ENCODE measurements at places on chromosomes 3 and 15.

DNA sequence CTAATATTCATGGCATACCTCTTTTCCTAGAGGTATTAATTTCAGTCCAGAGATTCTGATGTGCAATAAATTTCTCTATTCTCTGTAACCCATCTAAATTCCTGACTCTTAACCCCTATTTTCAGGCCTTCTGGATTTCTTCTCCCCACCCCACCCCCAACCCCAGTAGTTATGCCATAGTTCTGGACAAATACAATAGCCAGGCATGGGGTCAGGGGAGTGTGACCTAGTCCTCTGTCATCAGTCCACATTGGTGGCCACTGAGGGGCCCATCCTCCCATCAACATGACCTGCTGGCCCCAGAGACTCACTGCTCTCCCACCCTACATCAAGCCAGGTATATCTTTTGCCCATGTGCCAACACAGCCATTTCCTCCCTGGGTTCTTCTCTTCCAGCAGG is 3.8 kb upstream of the LIPC start:
- no peak for DNase-seq

GRCh38 chr3:188358787-188359493 is 205.0 kb downstream of the LPP start:
- no peak for DNase-seq

DNA sequence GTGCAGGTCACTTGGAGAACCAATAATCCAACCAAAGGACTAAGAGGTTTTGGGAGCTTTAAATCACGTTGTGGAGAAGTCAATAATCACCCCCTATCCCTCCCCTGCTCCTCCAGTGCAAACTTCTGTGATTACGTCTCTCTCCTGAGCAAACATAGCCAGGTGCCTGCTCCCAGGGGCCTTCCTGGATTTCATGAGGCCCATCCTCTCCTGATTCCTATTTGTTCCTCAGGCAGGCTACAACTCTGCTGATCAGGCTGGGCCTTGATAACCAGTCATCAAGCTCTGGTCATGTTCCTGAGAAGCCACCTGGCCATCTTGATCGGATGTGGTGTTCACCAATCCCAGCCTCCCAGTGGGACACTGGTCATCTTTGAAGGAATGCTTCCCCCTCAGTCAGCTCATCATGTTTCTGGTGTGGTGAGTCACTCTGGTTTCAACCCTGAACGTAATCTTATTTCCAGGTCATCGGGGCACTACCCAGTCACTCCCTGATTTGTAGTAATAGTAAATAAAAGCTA is 2.9 kb upstream of the ZNF710 start:
- DNase-seq = no peak

GRCh38 chr15:44188795-44189194 is 6.3 kb downstream of the FRMD5 start:
- DNase-seq = no peak

DNA sequence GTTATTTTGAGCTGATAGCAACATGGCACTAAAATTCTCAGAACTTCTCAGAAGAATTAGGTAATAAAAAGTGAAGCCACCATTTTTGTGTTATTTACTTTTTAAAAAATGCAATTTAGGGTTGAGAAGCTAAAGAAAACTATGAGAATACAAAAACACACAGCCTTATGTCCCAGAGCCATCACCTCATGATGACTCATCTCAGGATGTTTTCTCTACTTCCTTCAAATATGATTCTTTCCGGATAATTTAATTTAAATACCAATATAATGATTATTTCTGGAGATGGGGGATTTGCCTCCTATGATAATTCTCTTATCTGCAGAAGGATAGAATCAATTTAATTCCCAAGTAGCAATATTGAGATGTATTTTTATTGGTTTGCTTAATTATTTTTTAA is 105.6 kb upstream of the BFSP2 start:
- no peak for DNase-seq

- no peak for DNase-seq
Observed at GRCh38 chr3:182327196-182327681, 466.1 kb upstream of the ATP11B start.

DNA sequence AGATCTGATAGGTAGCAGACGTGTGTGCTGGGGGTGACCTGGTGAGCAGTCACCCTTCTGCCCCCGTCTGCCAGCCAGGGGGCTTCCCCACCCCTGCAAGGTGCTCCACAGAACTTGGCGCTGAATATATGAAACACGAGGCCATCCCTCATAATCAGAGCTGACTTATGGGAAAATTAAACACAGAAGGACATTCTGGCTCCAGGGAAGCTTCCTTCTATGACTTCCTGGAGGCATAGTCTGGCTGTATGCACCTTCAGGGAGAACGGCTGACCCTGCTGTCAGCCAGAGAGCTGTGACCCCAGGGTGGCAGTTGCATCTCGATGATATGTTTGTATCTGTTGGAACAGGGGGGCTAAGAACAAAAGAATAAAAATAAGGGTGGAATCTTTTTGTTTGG is 26.6 kb upstream of the MRPS22 start:
- no peak for DNase-seq

- no peak for DNase-seq
Observed at GRCh38 chr3:13189639-13190377, 116.6 kb upstream of the IQSEC1 start.

DNA sequence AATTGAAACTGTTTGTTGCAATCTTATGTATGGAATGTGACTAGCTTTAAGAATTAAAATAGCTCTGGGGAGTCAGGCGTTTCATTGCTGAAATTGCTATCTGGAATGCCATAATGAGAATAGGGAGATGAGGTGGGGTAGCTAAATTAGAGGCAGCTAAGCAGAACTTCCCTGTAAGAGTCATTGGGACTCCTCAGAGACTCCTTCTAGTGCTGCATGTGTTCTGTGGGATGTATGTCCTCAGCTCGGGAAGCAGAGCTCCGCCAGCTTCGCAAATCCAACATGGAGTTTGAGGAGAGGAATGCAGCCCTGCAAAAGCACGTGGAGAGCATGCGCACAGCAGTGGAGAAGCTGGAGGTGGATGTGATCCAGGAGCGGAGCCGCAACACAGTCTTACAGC is 57.4 kb downstream of the HMG20A start:
- no peak for DNase-seq

GRCh38 chr3:31974964-31975363 is 6.1 kb downstream of the OSBPL10 start:
- no peak for DNase-seq

DNA sequence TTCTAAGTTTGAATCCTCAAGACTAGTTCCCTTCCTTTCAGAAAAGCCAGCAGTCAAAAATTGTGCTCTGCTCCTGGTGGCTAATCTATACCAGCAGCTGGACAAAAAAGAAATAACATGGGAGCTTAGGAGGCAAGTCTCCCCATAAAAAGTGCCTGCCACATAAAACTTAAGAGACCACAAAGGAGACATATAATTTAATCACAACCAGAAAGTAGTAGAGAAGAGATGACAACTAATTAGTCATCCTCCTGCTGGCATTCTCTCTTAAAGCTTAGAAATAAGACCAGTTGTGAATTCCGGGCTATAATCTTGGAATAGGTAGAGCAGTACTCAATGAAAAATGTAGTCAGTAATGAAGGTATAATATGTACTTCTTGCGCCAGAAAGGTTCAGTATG is 20.2 kb upstream of the IMPG2 start:
- DNase-seq = no peak

DNA sequence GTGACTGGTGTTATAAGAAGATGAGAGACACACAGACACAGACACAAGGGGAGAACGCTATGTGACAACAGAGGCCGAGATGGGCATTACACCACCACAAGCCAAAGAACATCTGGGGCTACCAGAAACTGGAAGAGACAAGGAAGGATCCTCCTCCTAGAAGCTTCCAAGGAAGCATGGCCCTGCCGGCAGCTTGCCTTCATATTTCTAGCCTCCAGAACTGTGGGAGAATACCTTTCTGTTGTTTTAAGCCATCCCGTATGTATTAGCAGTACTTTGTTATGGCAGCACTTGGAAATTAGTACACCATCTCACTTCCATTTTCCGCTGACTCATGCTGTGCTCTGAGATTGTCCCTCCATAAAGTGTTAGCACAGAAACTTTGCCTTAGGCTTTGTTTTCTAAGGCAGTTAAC is 38.7 kb upstream of the CA12 start:
- no peak for DNase-seq

DNA sequence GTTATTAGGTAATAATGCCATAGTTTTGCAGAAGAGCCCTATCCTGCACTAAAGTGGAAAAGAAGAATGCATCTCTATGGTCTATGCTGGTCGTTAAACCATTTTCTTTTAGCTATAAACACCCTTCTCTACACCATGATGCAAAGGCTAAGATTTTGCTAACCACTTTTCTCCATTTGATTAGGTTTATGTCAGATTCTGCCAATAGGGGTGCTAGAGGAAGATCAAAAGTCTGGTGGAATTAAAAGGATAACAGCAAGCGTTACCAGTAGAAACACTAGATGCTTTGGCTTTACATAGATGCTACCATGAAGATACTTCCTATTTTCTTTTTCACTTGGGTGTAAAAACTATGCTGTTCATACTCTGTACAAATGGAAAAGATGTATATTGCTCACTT is 669.8 kb upstream of the ARPP21 start:
- no peak for DNase-seq

- DNase-seq = peak; percentile 0
Observed at GRCh38 chr3:56347219-56347871, 120.9 kb downstream of the ERC2 start.

GRCh38 chr3:42214064-42214463 is 51.9 kb downstream of the CCK start:
- no peak for DNase-seq

DNA sequence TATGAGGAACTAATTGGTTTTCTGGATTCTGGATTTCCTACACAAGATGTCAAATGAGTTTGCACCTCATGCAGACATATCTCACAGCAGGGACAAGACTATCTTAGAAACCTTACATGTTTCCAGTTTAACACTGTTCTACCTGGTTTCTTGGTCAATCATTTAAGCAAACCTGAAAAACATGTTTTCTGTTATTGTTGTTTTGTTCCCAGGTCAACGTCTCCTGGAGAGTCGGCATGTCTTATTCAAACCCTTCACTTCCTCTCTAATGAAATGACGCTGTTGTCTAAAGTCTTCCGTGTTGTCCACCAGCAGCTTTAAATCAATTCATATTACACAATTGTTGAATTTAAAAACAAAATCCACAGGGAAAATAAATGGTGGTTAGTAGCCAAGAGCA is 150.9 kb downstream of the CNTN3 start:
- no peak for DNase-seq

- DNase-seq = no peak
Observed at GRCh38 chr15:59830873-59831272, 141.8 kb upstream of the BNIP2 start.

DNA sequence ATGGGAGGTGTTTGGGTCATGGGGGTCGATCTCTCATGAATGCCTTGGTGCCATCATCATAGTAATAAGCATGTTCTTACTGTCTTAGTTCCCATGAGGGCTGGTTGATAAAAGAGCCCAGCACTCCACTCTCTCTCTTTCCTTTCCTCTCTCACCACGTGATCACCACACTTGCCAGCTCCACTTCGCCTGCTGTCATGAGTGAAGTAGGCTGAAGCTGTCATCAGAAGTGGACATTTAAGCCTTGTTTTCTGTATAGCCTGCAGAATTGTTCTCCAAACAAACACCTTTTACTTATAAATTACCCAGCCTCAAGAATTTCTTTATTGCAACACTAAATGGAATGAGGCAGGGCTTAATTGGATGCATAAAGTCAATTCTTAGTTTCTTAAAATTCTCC is 6.1 kb downstream of the OR5H1 start:
- no peak for DNase-seq

DNA sequence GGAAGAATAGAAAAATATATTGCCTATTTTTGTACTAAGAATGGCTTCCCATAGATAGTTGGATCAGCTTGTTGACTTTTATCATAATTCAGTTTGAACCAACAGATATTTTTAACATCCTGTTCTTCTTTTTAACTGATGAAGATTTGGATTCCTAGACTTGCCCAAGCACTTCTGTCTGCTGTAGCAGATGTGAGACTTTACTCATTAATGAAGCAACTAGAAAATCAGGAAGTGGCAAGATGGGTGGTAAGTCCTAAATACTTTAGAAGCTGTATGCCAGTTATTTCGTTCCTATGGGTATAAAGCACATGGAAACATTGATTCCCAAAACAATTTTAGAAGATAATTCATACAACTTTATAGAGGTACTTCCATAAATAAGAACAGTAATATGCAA is 8.4 kb downstream of the PIGB start:
- DNase-seq = no peak

- DNase-seq = no peak
Observed at GRCh38 chr3:12549971-12550760, 4.9 kb upstream of the MKRN2OS start.

DNA sequence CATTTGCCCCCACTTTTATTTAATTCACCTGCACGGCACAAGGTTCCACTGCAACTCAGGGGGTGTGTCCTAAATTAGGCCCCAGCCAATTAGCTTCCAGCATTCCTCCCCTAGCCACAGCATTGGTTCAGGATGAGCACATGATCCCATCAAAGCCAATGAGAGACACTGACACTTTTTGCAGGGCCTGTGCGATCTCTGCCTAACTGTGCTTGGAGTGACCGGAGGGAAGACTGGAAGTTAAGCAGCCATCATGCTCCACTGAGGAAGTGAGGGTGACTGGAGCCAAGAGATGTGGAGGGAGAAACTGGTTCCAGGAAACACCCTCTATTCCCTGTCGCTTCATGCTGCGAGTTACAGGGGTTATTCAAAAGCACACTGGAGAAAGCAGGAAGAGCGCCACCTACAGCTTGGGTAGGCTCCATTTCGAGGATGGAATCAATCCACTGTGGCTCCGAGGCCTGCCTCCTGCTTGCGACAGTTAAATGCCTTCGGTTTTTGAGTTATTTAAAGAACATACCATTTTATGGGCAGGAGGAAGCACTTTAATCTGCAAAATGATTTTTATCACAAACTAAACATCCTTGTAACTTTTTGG is 122.2 kb upstream of the WNT5A start:
- no peak for DNase-seq

DNA sequence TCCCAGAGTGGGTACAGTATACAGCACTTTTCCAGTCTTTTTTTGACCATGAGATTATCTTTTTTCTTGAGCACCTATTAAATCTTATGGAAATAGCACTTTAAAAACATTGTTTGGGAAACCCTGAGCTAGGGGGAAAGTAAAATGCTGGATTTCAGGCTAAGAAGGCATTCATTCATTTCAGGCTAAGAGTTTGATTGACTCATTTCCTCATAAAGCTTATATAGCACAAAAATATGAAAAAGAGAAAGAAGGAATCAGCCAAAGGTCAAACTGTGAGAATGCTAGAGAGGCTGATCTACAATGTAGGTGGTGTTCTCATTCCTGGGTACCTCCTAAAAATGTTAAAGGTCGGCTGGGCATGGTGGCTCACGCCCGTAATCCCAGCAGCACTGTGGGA is 10.5 kb downstream of the TTC23 start:
- no peak for DNase-seq
